ENCODE measurements at places on chromosomes 1 and 21.

DNA sequence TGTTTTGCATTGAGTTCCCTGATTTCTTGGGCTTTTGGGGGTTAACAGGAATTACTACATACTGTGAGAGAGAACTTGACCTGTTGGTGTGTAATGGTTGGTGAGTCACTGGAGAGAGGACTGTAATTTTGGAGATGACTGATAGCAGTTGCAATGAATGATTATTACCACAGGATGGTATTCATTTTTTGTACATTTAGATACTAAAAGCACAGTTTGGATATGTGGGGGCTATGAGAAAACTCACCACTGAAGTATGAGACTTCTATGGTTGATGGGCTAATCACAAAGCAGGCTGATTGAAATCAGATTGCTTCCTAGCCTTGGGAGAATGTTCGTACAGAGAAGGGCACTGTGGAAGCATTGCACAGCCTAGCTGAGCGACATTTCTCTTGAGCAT is 1571.3 kb upstream of the PRMT6 start:
- no peak for DNase-seq

GRCh38 chr1:210340841-210341240 is 12.1 kb downstream of the HHAT start:
- DNase-seq, result no peak

DNA sequence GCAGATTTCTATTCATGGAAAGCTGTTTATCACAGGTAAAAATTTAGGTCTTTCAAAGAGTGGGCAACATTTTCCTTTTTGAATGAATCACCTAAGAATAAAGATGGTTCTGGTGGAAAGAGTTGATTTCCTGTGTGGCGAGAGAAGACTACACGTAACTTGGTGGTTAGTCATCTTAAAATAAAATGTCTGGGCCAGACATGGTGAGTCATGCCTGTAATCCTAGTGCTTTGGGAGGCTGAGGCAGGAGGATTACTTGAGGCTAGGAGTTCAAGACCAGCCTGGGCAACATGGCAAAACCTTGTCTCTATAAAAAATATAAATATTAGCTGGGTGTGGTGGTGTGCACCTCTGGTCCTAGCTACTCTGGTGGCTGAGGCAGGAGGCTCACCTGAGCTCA is 65.7 kb downstream of the DISP1 start:
- DNase-seq, result no peak

DNA sequence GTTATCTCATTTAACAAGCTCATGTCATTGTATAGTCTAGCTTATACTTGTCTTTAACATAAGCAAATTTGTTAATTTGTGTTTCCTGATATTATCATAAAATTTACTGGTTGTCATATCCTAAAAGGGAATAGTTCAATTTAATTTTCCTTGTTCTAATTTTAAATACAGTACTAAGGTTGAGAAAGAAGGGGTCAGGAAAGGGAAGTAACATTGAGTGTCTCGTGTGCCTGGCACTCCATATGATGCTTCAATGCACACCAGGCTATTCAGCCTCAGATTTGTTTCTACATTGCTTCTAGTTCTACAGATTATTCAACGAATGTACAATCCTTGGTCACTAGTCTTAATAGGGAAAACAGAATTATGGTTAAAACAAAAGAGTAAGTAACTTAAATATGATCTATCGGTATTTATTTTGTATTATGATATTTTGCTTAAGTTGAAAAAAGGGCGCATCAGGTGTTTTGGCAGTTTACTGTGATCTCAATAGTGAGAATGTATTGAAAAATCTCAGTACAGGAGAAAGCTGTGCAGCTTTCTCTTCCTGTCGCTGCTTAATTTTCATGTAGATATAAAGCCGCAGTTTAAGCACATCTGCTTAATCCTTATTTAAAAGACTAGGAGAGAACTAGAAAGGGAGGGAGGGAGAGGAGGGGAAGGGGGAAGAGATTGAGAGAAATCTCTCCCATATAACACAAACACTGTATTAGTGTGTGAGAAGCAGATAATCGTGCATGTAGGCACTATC is 13.0 kb downstream of the PTPRC start:
- DNase-seq, result no peak

GRCh38 chr1:44464361-44464760 is 59.3 kb downstream of the RNF220 start:
- no peak for DNase-seq

DNA sequence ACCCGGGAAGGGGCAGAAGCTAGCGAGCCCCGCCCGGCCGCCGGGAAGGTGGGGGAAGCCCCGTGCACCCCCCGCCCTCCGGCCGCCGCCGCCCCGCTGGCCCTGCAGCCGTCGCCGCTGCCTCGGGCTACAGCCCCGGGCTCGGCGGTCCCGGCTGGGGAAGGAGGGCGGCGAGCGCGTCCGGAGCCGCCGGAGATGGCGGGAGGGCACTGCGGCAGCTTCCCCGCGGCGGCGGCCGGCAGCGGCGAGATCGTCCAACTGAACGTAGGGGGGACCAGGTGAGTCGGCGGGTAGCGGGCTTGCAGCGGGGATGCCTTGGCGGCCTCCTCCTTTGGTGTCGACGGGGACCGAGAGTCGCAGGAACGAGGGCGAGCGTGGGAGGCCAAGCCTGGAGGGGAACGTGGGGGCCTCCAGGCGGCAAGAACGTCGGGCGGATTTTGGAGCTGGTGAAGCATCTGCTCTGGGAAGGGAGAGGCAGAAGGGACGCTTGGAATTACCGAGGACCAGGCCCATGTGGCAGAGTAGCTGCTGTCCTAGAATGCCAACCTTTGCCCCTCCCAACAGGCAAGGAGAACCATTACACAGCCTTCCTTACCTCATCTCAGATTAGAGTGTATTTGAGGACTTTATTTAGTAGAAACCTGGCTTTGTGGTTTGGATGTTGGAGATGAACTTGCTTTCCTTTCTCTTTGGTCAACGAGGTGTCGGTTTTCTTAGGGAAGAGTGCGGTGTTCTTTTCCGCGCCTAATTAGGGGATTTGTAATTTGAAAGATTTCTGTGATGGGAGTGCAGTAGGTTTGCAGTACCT is 591 bp downstream of the KCTD3 start:
- peak; percentile 79 for DNase-seq

DNA sequence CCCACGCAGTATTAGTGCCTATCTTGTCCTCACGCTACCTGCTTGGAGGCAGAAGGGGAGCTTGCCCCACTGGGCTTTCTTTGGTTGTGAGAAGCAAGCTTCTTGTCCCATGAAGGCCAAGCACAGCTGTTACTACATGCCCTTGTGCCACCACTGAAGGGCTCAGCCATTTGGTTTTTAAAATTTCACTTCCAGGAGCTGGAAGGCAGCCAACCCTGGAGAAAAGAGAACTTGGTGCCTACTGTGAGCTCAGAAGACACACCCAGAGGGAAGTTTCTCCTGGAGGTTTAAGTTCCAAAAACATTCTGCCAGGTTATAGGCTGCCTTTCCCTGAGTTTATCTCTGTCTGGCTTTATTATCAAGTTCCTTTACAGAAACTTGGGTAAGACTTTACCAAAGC is 187.4 kb downstream of the SLC35F3 start:
- no peak for DNase-seq

- peak; percentile 35 for DNase-seq
These were observed 199.4 kb upstream of the CACYBP start for GRCh38 chr1:174800216-174800851.

DNA sequence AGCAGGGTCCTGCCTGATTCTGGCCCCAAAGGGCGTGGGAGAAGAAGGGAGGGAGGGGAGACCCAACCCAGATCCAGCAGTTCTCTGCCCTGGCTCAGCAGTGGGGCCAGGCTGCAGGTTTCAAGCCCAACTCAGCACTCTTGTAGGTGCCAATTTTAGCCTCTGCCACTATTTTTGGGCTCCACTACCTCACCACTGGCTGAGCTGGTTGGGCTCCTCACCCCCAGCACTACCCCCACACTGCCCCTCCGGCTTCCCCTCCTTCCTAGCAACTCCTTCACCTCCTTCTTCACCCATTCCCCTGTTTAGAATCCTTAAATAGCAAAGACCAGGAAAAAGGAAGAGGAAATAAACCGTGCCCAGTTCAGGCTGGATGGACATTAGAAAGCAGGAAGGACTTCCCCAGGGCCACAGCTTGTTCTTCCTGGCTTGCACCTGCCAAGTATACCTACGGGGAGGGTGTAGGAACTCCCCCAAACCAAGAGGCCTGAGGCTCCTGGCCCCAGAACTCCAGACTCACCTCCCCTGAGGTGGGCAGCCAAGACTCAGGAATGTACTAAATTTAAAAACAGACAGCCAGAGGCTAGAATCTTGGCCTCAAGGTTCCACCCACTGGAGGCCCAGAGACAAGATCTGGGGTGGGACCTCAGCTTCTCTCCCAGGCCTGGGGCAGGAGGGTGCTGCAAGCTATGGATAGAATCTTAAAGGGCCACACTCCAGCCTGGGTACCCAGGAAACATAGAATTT is 1.4 kb upstream of the ARHGEF2 start:
- DNase-seq, result peak; percentile 63

DNA sequence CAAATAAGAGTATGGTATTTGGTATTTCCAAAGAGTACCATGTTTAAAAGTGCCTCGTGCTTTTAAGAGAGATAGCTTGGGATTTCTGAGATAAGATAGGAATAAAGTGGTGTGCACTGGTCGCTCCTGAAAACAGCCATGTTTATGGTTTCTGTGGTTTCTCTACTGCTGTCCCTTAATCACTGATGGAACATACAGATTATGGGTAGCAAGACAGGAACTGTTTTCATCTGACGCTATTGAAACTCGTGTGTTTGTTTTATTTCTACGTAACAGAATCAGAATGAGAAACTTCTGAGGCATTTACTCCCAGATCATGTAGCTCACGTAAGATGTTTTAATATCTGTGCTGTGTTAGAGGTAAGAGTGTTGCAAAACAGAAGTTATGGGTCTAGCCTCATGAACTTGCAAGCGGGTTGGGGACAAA is 126.0 kb downstream of the KIAA0319L start:
- no peak for DNase-seq

DNA sequence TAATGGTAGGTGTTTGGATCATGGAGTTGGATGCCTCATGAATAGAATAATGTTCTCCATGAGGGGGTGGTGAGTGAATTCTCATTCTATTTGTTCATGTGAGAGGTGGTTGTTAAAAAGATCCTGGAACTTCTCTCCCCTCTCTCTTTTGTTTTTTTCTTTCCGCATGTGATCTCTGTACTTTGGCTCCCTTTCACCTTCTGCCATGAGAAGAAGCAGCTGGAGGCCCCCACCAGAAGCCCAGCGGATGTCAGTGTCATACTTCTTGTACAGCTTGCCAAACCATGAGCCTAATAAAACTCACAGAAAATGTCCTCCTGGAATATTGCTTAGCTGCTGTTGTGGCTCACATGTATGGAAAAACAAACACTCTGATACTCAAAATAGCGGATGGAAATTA is 1212.3 kb upstream of the NCAM2 start:
- no peak for DNase-seq

- DNase-seq, result no peak
These were observed 22.1 kb downstream of the EDARADD start for GRCh38 chr1:236416165-236416564.

- no peak for DNase-seq
These were observed 91.0 kb downstream of the OLFML2B start for GRCh38 chr1:161932668-161933067.

DNA sequence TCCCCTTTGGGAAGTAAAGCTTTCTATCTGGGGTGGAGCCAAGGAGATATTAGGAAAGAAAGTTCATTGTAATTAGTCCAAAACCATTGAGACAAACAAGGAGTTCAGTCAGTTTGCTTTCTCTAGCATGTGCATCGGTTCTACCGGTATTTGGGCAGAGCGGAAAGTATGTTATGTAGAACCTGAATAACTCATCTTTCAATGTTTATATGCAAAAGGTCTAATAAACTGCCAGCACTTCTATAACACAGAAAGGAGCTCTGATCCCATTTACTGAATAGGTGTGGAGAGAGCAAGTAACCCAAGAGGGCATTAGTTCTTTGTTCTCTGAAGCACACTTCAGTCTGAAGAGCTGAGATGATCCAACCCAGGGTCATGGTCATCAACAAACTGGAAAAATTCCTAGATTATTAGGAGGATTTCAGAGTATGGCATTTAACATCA is 3.5 kb downstream of the TGFB2 start:
- DNase-seq, result no peak

DNA sequence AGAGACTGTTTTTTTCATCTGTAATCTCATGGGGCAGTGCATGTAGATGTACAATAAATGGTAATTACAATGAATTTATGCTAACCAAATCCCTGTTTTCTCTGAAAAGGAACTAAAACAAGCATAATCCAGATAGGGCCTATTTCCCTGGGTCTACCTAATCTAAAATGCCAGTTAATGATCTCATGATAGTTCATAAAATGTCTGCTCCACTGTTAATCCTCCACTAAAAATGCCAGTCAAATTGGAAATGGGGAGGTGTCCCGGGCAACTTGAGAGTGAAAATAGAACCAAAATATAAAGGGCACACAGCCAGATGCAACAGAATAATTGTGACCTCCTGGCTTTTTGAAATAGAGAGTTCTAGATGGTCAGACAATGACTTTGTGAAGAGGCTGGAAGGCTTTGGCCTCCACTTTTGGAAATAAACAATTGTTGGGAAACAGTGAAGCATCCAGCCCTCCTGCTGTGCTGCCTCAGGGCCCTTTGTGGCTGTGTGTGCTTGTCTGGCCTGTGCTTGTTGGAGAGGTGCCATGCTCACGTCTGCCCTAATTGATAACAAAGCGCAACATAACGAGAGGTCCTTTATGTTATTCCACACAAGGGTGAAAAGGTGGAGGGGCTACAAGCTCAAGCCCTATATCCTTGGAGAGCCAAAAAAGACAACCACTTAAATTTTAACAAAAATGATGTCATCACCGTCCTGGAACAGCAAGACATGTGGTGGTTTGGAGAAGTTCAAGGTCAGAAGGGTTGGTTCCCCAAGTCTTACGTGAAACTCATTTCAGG is 97.7 kb downstream of the ATP5PO start:
- no peak for DNase-seq

GRCh38 chr21:42833439-42833815 is 45.9 kb downstream of the WDR4 start:
- no peak for DNase-seq

GRCh38 chr1:187626056-187626455 is 797.3 kb downstream of the PLA2G4A start:
- no peak for DNase-seq

GRCh38 chr1:64675718-64676345 is 69.0 kb upstream of the RAVER2 start:
- DNase-seq, result no peak

- no peak for DNase-seq
These were observed 29.2 kb downstream of the IPP start for GRCh38 chr1:45721207-45721606.
